Testis (tissue), 5 donors: ENCODE measurements at places on chromosomes 1 and 21. TPM values are rescaled to one million over a fixed set of nuclear protein-coding genes. Genes with fewer than 3 reads are reported as not detected.

GRCh38 chr1:28895896-28896608 lies 18.3 kb upstream of the EPB41 start:
- no peaks in the 10 kb centered on the region for H3K36me3 ChIP-seq
- no peak for DNase-seq
- H3K27me3 ChIP-seq = no peaks in the 10 kb centered on the region
- peaks cover 12% of the 10 kb centered on the region for H3K4me1 ChIP-seq
- H3K4me3 ChIP-seq = no peak overlapping the region

- H3K4me1 ChIP-seq = no peaks in the 10 kb centered on the region
- H3K27ac ChIP-seq = no peak overlapping the region
- DNase-seq = no peak
- no peaks in the 10 kb centered on the region for H3K36me3 ChIP-seq
These were observed 549.7 kb upstream of the PLXNA2 start for GRCh38 chr1:208793861-208794345.

GRCh38 chr1:93566227-93566626 lies 115.4 kb downstream of the BCAR3 start:
- peak overlapping the region; percentile 42 for H3K27ac ChIP-seq
- no peaks in the 10 kb centered on the region for H3K36me3 ChIP-seq
- DNase-seq = no peak
- no peak overlapping the region for H3K4me3 ChIP-seq
- no peaks in the 10 kb centered on the region for H3K27me3 ChIP-seq
- peaks cover 2% of the 10 kb centered on the region for H3K4me1 ChIP-seq

- H3K36me3 ChIP-seq = no peaks in the 10 kb centered on the region
- DNase-seq = no peak
- H3K27ac ChIP-seq = no peak overlapping the region
These were observed 66.5 kb upstream of the NBL1 start for GRCh38 chr1:19577561-19577960.

Gene CSF3R
- total RNA-seq = 2.0 TPM

GRCh38 chr1:204348722-204349121 lies 11.0 kb downstream of the PLEKHA6 start:
- H3K4me1 ChIP-seq = peaks cover 41% of the 10 kb centered on the region
- no peaks in the 10 kb centered on the region for H3K36me3 ChIP-seq
- peak; percentile 83 for DNase-seq
- no peak overlapping the region for H3K4me3 ChIP-seq

Gene TEX50
- total RNA-seq = 22.4 TPM

Gene ACTA1
- total RNA-seq = 1.2 TPM

DNA sequence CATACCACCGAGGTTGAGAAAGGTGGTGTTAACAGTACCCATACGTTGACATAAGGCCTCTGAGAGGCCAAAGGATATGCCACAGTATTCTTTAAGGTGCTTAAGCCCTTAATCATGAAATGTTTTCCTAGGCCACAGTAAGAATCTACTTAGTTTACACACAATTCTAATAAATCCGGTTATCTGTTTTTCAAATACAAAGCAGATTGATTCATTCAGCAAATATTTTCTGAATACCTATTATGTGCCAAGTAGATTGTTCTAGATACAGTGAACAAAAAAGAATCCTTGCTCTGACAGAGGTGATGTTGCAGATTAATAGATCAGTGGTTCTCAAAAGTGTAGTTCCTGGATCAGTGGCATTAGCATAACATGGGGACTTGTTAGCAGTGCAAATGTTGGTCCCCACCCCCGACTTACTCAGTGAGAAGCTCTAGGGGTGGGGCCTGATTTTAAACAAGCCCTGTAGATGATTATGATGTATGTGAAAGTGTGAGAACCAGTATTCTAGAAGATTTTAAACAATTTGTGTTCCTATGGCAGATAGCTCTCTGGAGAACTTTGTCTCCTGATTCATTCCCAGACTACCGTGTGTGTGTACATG lies 61.6 kb downstream of the NFIA start:
- no peaks in the 10 kb centered on the region for H3K27me3 ChIP-seq
- H3K36me3 ChIP-seq = no peaks in the 10 kb centered on the region
- no peak overlapping the region for H3K27ac ChIP-seq

DNA sequence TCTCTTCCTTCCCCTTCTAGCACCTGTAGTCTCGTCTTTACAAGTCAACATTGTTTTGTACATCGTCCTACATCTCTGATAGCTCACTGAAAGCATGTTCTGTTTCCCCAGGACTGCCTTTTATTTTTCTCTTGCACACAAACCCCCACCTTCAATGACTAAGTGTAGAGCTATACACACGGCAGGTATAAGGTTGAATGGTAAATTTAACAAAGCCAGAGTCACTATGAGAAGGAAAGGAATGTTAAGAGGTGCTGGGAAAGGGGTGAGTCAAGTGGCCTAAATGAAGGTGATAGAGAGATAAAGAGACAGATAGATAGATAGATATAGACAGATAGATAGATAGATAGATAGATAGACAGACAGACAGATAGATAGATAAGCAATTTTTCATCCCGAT lies 134.3 kb upstream of the ATP1B1 start:
- H3K27ac ChIP-seq = no peak overlapping the region
- H3K36me3 ChIP-seq = no peaks in the 10 kb centered on the region
- no peak overlapping the region for H3K4me3 ChIP-seq
- DNase-seq = no peak
- H3K4me1 ChIP-seq = peaks cover 29% of the 10 kb centered on the region

DNA sequence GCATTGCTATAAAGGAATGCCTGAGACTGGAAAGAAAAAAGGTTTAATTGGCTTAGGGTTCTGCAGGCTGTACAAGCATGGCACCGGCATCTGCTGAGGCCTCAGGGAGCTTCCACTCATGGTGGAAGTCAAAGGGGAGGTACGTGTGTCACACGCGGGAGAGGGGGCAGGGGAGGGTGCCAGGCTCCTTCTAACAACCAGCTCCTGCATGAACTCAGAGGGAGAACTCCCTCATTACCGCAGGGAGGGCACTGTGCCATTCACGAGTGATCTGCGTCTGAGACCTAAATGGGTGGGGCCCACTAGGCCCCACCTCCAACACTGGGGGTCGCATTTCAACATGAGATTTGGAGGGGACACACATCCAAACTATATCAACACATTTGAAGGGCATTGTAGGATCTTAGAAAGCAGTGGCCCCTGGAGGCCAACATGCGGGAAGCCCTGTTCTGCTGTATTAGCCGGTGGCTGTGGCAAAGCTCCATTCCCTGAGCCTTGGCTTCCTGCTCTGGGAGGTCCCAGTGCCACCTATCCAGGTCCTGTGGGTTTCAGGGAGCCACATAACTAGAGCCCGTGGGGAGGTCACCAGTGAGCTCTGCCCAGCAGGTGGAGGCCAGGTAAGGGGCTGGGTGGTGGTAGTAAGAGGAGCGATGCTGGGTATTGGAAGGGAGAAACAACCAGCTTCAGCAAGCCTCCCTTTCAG lies 10.0 kb downstream of the WNT3A start:
- H3K27ac ChIP-seq = no peak overlapping the region
- no peak for DNase-seq
- no peaks in the 10 kb centered on the region for H3K36me3 ChIP-seq
- H3K27me3 ChIP-seq = no peaks in the 10 kb centered on the region
- H3K4me1 ChIP-seq = no peaks in the 10 kb centered on the region

Gene SPRR5
- total RNA-seq = not detected

- H3K36me3 ChIP-seq = no peaks in the 10 kb centered on the region
- DNase-seq = no peak
- no peaks in the 10 kb centered on the region for H3K27me3 ChIP-seq
- H3K4me3 ChIP-seq = no peak overlapping the region
- no peaks in the 10 kb centered on the region for H3K4me1 ChIP-seq
- no peak overlapping the region for H3K27ac ChIP-seq
These were observed 26.8 kb downstream of the RSPH1 start for GRCh38 chr21:42469272-42469671.

- H3K36me3 ChIP-seq = no peaks in the 10 kb centered on the region
- DNase-seq = no peak
- H3K27me3 ChIP-seq = no peaks in the 10 kb centered on the region
- no peak overlapping the region for H3K4me3 ChIP-seq
- no peaks in the 10 kb centered on the region for H3K4me1 ChIP-seq
These were observed 62.4 kb downstream of the PTPRC start for GRCh38 chr1:198701250-198701649.

GRCh38 chr1:165467706-165468105 lies 22.8 kb upstream of the RXRG start:
- no peaks in the 10 kb centered on the region for H3K4me1 ChIP-seq
- no peak overlapping the region for H3K27ac ChIP-seq
- H3K27me3 ChIP-seq = no peaks in the 10 kb centered on the region
- H3K36me3 ChIP-seq = no peaks in the 10 kb centered on the region
- no peak for DNase-seq

DNA sequence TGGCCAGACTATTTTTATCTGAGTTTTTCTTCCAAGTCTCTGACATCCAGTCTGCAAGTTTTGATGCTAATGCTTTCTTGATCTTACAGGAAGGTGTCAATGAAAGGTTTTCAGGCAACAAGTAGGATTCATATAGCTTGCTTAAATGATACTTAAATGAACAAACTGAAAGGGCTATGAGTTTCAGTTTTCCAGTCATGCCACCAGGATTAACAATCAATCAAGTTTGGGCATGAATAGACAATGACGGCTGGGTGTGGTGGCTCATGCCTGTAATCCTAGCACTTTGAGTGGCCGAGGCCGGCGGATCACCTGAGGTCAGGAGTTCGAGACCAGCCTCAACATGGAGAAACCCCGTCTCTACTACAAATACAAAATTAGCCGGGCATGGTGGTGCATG lies 34.3 kb upstream of the SLC16A1 start:
- no peaks in the 10 kb centered on the region for H3K27me3 ChIP-seq
- H3K4me3 ChIP-seq = no peak overlapping the region
- H3K4me1 ChIP-seq = no peaks in the 10 kb centered on the region
- no peak overlapping the region for H3K27ac ChIP-seq
- H3K36me3 ChIP-seq = no peaks in the 10 kb centered on the region
- no peak for DNase-seq

Gene LPAR3
- 65.9 TPM for total RNA-seq

DNA sequence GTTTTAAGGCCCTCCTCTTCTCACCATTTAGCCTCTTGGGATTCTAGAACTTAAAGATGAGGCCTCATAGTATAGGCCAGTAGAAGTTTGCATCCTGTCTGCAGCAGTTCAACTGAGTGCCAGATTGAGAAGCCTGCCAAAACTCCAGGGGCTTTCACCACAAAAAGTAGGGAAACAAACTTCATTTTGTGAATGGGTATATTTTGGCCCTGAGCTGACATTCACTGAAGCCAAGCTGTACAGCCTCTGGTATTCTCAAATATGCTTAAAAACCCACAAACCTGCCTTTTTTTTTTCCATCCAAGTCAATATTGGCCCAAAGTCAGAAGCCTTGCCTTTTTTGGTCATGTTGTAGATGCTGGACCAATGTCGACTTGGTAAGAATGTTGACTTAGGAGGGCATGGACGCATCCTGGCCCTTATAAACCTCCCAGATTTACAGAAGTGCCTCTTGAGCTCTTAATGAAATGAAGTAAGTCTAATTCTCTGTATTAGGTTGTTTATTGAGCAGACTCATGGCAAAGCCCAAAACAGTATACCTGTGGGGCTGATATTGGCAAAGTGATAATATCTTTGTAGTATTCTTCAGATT lies 337.5 kb downstream of the CHRM3 start:
- no peak overlapping the region for H3K27ac ChIP-seq
- H3K4me3 ChIP-seq = no peak overlapping the region
- H3K27me3 ChIP-seq = no peaks in the 10 kb centered on the region

- no peaks in the 10 kb centered on the region for H3K36me3 ChIP-seq
- no peak for DNase-seq
- H3K4me3 ChIP-seq = no peak overlapping the region
- H3K27ac ChIP-seq = no peak overlapping the region
These were observed 349.6 kb downstream of the SMYD3 start for GRCh38 chr1:246157516-246157915.

Gene LEFTY1
- 0.63 TPM for total RNA-seq

Gene CFHR2
- not detected for total RNA-seq
